Calu3 (cell line): ENCODE measurements at places on chromosomes 16 and 17.
A peak's percentile ranks its signal among the peaks of the same experiment; 100 is the strongest.

GRCh38 chr16:89352091-89352681, 134.7 kb downstream of the ZNF778 start:
- DNase-seq = no peak

DNA sequence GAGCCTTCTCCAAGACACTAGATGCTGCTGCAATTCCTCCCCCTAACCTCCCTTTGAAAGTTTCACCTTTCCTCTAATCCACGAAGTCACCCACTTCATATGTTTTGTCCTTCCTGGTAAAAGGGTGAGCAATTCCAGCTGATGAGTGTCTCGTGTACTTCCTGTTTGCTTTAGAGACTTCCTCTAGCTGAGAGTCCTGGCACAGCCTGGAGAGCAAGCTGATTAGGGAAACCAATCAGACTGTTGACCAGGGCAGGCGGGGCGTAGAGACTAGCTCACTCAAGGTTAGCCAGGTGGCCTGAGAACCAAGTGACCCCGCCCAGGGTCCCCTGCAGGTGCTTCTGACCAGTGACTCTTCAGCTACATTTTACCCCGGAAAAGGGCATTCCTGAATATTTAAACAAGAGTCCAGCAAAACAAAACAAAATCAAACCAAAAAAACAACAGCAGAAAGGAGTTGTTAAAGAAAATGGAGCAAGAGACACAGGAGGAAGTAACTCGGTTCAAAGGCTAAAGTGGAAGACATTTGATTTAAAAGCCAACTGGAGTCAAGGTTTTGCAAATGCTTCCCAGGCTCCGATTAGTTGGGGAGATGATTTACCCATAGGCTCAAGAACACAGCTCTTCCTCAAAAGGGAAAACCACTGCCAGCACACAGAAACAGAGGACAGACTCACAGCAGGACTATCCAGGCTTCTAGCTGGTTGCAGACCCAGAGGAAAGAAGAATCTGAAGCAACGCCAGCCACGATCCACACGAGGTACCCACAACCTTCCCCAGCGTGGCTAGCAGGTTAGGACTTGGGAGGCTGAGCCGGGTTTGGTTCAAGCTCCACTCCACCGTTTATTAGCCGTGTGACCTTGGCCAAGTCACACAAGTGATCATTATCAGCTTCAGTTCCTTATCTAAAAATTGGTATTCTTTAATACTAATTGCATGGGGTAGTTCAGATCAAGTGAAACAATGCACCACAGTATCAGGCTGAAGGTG, 13.4 kb downstream of the HSPB9 start:
- peak; percentile 90 for DNase-seq

DNA sequence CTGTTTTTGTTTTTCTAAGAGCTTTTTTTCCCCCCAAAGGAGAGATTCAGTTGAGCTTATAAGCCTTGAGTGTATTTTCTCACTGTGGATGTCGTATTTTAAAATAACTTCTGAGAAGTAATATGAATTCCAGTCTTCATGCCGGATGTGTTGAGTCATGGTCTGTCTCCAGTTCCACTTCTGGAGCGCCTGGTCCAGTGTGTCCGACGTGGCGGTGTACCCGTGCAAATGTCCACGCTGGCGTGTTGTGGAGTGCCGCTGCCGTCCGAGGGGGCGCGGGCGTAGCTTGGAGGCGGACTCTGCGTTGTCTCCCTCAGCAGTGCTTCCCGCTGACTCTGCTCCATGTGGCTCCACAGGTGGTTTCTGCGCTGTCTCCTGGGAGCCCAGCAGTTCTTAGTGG, 60.9 kb upstream of the ZNF750 start:
- DNase-seq = no peak

- no peak for DNase-seq
Measured at GRCh38 chr17:77548967-77549366, 408.2 kb downstream of the SEC14L1 start.

- DNase-seq = peak; percentile 61
Measured at GRCh38 chr16:85353839-85354685, 241.8 kb upstream of the CIBAR2 start.

- DNase-seq = no peak
Measured at GRCh38 chr16:84462296-84463210, 41.9 kb downstream of the MEAK7 start.

- no peak for DNase-seq
Measured at GRCh38 chr17:75753514-75754377, 11.2 kb downstream of the GALK1 start.

GRCh38 chr17:72406498-72406897, 285.7 kb downstream of the SOX9 start:
- DNase-seq = no peak

- DNase-seq = no peak
Measured at GRCh38 chr17:82648742-82649331, 593 bp upstream of the WDR45B start.

DNA sequence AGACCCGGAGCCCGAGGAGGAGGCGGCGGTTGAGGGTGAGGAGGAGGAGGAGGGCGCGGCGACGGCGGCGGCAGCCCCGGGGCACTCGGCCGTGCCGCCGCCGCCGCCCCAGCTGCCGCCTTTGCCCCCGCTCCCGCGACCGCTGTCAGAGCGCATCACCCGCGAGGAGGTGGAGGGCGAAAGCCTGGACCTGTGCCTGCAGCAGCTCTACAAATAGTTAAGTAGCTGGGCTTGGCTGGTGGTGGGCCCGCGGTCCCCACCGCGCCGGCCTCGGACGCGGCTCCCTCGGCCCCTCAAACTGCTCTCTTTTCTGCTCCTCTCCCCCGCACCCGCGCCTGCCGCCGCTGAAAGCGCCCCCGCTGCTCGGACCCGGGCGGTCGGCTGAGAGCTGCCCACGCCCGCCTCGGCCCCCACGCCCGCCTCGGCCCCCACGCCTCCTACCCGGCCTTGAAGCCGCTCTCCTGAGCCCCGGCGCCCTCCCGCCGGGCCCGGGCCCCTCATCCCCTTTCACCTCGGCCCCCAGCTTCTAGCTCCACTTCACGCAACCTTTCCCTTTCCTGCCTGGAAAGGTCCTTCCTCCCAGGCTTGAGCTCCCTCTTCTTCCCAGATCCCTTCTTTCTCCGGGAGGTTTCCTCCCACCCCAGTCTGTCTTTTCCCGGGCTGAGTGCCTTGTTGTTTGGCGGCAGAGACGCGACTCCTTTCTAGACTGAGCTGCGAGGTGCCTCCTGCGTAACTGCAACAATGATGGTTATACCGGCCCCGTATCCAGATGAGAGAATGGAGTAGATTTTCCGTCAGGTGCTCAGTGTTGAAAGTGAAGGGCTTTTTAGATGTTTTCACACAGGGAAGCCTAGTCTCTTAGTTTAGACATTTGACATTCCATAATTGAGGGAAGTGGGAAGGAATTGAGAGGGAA, 850 bp downstream of the PPM1E start:
- DNase-seq = no peak

DNA sequence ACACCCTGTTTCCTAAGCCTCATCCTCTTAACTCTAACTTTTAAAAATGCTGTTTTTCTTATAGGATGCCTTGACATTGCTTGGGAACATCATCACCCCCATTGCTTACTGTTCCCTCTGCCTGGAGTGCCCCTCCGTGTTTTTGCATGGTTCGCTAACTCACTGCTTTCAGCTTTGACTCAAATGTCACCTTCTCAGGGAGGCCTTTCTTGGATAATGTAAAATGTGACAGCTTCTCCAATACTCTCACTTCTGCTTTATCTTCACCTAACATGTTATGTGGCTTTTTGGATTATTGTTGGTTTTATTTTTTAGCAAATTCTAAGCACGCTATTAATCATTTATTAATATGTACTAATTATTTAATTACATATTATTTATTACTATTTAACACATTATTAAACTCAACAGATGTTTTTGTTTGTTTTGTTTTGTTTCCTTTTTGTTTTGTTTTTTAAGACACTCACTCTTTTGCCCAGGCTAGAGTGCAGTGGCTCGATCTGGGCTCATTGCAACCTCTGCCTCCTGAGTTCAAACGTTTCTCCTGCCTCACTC, 3.8 kb downstream of the CRYM start:
- no peak for DNase-seq

DNA sequence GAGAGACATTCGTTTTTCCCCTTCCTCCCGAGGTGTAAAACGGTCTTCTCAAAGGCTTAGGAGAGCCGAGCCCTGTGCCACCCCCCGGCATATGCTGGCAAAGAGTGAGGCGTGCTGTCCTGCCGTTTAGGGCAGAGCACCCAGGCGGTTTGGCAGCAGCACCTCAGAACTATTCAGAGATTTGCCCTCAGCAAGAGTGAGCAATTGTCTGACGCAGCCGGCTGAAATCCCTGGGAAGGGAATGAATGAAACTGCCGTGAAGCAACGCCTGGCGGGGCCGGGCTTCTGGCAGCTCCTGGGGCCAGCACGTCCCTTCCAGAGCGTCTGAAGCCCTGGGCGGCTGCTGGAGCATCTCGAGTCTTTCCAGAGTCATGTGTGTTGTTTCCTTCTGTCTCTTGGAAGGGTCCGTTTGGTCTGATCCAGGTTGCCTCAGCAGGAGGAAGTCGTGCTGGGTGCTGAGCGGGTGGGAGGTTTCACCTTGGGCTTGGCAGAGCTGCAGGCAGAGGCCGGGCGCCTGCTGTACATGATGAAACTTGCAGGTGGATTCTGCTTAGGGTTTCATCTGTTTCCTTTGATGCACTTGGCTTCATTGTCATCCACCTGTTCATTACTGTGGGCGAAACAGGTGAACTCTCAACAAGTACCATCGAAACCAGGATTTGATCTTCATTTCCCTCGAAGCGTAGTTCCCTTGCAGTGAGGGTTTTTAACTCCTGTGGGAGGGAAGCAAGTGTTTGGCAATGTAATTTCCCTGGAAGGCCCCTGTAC, 35.4 kb downstream of the TBCD start:
- DNase-seq = no peak

DNA sequence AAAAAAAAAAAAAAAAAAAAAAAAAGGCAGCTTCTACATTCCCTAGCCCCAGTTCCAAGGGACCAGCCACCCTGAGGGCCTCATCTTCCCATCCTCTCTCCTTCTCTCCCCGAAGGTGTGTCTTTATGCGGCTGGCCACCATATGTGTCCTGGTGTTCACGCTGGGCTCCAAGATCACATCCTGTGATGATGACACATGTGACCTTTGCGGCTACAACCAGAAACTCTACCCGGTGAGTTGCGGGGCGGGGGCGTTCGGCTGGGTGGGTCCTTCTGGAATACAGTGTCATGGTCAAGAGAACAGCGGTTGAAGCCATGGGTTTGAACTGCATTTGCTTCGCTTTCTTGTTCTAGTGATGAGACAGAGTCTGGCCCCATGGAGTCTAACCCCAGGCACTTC, 22.6 kb upstream of the COQ7 start:
- no peak for DNase-seq

- no peak for DNase-seq
Measured at GRCh38 chr17:48559840-48560817, 15.2 kb upstream of the HOXB2 start.

- no peak for DNase-seq
Measured at GRCh38 chr16:26391833-26392232, 674.9 kb upstream of the C16orf82 start.
